GOT3 (cell line): ENCODE measurements at places on chromosomes 2 and 18.

DNA sequence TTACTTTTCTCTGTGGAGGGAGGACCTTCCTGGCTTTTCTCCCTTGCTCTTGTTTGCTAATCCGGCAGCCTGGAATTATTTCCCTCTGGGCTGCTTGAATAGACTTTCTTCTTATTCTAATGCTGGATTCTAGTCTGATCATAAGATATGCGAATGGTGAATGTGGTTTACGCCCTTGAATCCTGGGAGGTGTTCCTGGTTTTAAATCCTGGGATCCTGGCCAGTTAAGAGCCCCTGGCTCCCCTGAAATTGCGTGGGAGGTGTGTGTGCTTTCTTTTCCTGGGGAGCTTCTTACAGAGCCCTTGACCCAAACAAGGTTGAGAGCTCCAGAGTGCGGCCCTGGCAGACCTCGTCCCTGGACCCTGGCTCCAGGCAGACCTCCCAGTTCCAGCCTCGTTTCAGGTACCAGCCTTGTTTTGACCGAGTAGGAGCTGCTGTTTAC, 2.8 kb downstream of the SH3BP4 start:
- DNase-seq = no peak

GRCh38 chr2:165891943-165892342, 61.6 kb downstream of the TTC21B start:
- no peak for DNase-seq

DNA sequence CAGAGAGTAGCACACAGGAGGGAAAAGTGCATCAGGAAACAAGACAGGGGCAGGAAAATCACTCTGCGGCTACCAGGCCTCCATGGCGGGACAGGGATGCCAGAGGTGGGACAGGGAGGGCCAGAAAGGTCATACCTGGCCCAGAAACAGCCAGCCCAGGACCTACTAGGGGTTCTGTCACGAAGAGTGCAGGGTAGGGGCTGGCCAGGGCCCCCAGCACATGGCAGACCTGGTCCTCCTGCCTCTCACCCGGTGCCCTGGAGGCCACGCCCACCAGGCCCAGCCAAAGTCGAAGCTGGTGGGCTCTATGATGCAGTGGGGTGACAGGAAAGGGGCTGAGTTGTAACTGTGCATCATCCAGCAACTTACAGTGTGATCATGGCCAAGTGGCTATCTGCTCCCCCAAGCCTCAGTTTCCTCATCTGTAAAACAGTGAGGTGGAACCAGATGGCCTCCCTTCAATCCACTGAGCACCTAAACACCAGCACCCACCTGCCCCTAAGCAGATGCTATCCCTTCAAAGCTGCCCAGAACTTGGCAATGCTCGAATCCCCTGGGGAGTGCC, 10.6 kb downstream of the CYP26B1 start:
- DNase-seq = no peak

DNA sequence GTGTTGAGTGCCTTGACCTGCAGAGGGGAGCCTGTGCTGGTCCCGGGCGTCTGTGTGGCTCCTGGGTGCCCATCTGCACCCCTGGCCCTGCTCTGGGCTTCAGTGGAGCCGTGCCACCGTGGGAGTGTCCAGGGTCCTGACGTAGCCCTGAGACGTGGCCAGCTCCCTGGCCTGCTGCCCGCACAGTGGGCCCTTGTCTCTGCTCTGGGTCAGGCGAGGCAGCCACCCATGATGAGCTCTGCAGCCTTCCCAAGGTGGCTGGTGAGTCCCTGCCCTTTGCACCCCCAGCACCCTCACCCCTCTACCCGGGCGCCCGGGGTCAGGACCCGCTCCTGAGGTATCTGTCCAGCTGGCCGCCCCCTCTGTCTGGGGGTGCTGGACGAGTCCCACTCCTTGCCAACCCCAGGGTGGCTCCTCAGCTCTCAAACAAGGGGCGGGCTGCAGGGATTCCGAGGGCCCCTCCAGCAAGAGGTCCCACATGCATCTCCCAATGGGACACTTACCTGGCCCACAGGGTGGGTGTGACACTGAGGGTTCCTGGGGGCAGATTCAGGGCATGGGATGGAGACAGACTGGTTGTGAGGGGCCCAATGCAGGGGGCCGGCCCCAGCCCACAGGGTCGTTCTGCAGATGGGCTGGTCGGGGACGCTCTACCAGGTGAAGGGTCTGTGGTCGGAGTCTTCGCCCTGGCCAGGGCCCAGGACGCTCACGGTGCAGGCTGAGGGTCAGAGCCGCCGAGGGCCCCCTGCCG, 2.4 kb downstream of the NEU4 start:
- DNase-seq = no peak

DNA sequence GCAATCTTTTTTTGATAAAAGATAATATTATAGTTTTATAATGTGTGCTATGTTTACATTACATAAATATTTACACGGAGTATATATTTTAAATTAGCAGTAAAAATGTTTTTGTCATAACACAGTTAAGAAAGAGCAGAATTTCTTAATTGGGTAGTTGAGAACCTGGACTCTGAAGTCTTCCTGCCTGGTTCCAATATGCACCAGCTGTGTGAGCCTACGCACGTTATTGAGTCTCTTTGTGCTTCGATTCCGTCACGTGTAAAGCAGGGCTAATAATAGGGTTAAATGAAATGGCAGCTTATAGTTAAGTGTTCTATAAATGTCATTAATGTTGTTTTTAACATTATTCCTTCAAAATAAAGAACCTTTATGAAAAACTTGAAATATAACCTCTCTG, 1.2 kb upstream of the CCDC88A start:
- DNase-seq = no peak

- no peak for DNase-seq
Measured at GRCh38 chr2:231015926-231016325, 20.0 kb downstream of the SPATA3 start.

DNA sequence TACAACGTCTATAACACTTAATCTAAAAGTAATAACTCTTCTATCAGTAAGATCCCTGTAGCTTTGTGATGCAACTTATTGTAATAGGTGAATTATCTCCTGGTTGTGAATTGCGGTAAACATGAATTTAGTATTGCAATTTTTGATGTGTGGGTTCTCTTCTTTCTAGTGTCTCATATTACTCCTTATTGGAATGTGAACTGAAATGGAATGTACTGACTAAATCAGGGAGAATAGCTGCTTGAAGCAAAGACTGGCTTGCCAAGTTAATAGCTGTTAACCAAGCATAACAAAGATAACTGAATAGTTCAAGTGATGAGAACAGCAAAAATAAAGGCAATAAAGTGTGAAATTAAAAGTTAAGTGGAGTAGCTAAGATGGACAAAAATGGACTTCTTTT, 60.5 kb upstream of the TFPI start:
- no peak for DNase-seq

DNA sequence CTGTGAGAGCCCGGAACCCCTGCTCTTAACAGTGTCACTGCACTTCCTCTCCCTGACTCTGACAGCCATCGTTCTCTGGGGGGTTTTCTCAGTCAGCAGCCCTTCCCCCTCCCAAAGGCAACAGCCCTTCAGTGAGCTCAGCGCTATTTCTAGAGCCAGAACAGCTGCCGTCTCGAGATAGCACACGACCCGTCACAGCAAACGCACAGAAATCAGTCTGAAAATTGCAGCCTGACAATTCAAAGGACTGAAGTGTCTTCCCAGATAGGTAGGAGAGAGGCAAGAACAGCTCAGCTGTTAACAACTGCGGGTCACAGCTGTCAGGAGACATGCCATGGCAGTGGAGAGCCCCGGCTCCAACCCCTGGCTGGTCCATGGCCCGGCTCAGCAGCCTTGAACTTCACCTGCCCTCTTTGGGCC, 45.4 kb downstream of the ST8SIA5 start:
- no peak for DNase-seq

DNA sequence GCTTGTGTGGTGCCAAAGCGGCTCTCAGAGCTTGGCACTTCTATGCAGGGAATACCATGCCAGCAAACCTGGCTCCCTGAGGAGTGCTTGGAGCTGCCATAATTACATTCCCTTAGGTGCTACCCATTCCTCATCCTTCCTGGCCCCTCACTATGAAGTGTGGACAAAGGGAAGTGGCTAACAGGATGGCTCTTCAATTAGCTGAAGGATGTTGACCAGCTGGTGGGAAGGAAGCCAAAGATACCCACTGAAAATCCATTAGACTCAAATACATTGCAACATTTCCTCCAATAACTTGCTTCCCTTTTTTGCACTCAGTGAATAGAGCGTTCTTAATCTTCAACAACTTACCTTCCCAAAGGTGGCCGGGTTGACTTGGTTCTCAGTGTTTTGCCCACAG, 8.5 kb downstream of the RFX8 start:
- no peak for DNase-seq

GRCh38 chr2:136030406-136030805, 45.0 kb upstream of the DARS1 start:
- no peak for DNase-seq

DNA sequence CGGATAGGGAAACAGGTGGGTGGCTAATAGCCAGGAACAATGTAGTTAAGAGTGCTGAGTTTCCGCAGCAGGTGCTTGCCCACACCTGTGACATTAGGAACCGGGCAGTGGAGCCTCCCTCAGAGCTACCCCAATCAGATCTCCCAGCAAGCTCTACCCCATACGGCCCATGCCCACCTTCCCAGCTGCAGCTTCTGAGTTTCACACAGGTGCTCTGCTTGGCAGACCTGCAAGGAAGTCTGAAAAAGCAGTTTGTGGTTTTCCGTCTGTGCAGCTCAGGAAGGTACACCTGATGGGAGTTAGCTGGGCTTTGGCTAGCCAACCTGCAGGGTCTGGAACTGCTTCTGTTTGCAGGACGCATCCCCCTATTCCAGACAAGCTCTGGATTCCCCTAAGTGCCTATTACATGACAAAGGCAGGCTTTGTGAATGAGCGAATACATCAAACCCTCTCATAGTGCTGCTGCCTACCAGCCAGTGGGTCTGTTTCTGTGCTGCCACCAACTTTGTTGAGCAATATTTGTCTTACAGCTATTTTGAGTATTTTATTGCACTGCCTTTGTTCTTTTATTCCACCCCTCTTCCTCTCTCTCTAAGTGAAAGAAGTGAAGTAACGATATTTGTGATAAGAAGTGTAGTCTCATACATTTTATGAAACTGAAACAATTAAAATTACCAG, 24.7 kb upstream of the CEP68 start:
- no peak for DNase-seq

DNA sequence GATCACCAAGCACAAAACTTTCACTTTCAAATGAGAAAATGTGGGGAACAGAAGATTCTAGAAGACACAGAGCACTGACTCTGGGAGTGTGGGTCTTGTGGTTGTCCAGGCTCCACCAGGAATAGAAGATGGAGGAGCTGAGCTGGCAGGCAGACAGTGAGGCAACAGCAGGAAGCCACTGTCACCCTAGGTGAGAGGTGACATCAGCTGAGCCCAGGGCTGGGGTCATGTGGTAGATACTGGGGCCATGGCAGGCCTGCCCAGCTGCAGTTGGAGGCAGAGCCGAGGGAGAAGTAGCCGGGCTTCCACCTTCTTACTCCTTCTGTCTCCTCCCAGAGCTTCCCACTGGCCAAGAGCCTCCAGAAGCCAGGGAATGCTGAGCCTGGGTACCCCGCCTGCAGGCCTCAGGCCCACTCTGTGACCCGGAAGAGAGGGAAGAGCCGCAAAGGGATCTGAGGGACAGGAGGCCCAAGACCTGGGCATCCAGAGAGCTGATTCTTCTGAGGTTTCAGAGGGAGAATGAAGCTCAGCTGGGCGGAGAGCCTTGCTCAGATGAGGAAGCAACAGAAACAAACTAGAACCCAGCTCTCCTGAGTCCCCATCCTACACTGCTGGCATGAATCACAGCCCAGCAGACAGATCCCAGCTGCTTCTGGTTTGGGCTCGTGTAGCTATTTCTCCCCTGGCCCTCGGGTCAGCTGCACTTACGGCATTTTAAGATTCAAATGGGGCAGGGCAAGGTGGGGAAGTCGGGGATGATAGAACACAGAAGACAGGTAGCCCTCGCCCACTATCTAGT, 39.8 kb upstream of the ASAP2 start:
- no peak for DNase-seq

DNA sequence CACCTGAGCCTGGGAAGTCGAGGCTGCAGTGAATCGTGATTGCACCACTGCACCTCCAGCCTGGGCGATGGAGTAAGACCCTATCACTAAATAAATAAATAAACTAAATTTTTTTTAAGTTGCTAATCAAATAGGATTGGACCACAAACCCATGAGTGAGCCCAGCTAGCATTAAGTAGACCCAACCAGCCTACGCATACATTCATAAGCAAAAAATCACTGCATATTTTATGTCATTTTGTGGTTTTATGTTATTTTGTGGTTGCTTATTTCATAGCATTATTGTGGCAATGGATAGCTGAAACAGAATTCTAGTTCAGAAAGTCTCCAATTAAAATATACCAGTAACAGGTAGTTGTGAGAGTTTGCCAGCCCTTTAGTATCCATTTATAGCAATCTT, 29.1 kb upstream of the ZC3H15 start:
- no peak for DNase-seq

- no peak for DNase-seq
Measured at GRCh38 chr2:238974501-238975166, 126.7 kb downstream of the TWIST2 start.
